ENCODE measurements at places on chromosomes 7 and 10.

GRCh38 chr7:82932516-82932915 lies 230.2 kb downstream of the PCLO start:
- DNase-seq: no peak

DNA sequence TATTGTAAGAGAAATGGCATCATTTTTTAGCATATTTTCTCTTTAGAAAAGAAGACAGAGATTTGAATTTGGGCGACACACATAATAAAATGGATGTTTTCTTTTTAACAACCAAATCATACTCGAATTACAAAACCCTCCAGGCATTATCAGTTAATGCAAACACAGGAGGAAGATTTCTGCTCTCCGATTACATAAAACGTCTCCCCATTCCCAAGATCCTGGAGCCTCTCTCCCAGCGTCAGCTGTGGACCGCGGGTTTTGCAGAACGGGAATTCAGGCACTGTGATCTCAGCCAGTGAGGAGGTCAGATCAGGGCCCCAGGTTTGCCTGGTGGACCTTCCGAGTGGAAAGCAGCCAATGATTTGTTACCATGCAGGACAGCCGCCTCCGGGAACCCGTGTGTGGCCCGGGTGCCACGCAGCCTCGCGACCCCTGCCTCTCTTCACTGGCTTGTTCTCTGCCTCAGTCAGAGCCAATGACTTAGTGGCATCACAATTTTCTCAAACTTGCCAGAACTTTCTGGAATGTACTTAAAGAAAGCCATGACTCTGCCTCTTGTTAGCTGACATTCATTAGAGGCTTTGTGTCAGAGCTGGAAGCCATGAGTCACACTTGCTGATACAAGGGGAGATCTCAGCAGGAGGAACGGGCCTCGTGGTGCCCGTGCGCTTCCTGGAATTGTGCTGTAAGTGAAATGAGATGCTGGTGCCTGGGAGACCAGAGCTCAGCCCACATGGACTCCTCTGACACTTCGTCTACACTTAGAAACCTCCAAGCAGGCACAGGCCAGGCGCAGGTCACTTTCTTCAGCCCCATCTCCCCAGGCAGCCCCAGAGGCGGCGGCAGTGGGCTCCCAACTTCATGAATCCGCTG lies 246.1 kb downstream of the KLF6 start:
- no peak for DNase-seq

DNA sequence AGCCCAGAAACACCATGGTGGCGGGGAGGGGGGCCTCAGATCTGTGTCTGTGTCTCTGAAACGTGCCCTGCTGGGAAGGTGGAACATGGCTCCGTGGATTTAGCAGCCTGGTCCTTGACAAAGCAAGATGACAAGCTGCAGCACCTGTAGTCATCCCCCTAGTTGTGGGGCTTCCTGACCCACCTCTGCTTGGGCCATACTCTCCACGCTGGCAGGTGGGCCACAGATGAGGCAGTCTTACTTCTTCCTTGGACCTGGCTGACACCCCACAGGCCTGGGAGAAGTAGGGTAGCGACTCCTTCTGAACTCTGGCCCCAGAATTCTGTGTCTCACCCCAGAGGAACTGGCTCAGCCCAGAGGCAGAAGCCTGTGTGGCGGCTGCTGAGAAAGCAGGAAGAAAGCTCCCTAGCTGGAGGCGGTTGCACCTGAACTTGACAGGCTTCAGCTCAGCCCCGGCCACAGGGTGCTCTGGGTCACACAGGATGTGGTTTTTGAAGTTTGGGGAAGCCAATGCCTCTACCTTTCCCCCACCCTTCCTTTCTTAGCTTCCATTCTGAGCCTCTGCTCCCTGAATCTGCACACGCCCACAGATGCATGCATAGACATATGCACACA lies 113.9 kb downstream of the ABLIM1 start:
- no peak for DNase-seq

- DNase-seq: no peak
Measured at GRCh38 chr10:132169031-132169765, 17.6 kb upstream of the DPYSL4 start.

DNA sequence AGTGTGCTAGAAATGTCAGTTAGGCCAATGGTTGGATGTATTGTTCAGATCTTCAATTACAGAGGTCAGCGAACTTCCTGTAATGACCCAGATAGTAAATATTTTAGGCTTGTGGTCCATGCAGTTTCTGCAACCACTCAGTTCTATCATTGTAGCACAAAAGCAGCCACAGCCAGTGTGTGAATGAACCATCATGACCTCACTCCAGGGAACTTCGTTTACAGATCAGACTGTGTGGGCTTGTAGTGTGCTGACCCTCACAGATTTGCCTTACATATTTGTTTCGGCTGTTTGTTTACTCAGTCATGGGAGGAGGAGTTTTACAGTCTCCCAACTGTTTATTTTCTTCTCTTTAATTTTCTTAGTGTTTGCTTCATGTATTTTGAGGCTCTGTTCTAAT lies 55.4 kb downstream of the LANCL2 start:
- DNase-seq: no peak

All from NCI-H1694 treated with DMSO at 0.1 percent for 48 hours (cell line).